ENCODE measurements at places on chromosomes 6 and 20.

GRCh38 chr20:21339499-21339898 lies 36.4 kb downstream of the XRN2 start:
- no peak for DNase-seq

- DNase-seq: no peak
These were observed 35.3 kb upstream of the SCRT2 start for GRCh38 chr20:710780-711450.

DNA sequence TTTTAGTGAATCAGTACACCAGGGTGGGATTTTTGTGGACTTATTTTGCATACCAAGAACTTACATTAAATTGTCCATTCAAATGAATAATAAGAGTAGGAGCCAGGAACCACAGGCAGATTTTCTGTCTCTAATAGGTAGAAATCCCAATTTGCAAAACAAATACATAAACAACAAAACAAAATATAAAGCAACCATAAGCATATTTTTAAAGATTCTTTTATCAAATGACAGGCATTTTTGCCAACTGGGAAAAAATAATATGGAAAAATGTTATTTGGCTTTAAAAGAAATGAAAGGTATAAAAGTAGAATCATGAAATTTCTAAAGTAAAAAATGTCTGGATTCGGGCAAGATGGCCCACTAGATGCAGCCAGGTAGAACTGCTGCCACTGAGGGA lies 71.2 kb upstream of the PDE7B start:
- DNase-seq: no peak

GRCh38 chr20:56249244-56249955 lies 868 bp downstream of the MC3R start:
- no peak for DNase-seq

DNA sequence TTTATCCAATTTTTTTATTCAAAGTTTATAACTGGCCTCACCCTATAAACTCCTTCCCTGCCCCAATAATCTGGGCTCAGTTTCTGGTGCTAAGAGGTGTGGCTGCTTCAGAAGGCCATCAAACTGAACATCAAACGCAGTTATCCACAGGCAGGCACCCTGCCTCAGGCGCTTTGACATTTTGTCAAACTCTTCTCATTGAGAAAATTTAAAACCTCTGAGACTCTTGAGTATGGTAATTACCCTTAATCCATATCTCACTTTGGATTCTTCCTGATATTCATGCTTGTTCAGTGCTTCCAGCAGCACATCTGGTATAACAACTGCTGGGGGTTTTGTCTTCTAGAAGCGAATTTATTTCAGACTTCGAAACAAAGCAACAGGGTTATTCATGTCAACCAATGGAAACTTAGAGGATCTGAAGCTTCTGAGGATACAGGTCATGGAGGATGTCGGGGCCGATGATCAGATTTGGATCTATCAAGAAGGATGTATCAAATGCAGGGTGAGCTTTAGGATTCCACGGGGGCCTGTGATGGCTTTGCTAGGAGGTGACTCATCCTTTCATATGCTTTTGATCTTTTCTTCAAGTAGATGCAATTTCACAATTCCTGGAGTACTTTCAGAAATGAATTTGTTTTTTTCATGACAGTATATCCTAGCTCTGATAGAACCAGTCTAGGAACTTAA lies 68.2 kb downstream of the RTN4IP1 start:
- peak; percentile 54 for DNase-seq
